ENCODE measurements at places on chromosomes 5 and 9.

DNA sequence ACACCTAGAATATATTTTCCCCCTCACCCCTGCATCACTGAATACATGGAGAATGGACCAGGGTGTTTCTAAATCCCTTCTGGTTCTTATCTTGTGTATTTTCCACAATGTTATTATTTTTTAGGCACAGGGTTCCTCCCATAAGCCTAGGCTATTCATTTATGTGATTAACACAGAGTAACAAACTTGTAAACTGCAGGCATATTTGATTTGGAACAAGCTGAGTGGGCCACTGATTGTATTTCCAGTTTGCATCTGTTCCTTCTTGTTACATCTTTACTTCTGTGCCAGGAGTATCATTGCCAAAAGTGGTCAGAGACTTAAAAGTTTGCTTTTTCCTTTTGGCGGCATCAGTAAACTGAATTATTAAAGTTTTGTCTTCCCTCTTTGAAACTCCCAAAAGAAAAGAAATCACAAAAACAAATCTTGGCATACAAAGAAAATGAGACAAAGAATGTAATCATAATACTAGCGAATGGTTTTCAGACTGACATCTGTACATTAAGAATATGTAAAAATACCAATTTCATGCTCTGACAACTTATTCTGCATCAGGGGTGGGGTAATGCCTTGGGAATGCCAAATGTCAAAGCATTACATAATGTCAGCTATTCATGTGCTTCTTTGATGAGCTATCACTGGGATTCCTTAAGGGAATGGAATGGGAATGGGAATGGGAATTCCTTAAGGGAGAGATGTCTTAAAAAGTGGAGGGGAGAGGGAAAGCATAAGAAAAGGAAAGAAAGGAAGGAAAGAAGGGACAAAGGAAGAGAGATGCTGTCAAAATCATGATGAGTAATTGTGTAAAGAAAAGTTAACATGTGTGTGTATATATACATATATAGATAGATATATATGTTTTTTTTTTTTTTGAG is 22.2 kb upstream of the PAX5 start:
- DNase-seq = no peak

DNA sequence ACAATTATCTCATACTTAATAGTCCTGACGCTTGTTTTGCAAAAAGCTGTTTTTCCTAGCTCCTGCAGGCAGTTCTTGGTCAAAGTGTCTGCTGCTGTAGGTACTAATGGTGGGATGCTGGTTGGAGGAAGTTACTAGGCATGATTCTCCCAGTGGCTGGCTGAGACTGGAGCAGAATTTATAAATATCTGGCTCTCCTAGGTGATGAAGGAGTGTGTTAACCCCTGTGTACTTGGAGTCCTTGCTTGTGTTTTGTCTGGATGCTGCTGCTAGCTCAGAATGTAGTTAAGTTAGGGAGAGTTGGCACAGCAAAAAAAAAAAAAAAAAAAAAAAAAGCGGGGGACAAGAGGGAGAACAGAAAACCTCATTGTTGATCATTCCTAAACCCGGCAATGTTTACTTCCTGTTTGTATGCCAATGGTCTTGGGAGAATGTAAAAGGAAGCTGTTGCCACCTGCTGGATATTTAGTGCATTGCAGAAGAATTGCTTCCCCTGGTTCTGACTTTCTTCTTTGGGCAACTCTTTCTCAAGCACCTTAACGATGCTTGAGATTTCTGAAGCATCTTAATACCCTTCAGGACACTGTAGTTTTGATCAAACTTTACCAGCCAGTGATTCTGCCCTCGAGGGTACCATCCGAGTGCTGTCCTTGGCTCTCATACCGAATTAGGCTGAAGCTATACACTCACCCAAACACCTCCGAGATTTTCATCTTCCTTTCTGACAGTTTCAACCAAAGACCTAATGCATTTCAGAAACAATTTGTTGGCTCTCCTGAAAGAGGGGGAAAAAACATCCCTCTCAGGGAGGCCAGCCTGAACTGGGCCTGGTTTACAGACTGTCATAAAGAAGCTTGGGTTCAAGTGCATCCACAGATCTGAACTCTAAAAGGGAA is 71.7 kb upstream of the WWC1 start:
- DNase-seq = peak; percentile 86

DNA sequence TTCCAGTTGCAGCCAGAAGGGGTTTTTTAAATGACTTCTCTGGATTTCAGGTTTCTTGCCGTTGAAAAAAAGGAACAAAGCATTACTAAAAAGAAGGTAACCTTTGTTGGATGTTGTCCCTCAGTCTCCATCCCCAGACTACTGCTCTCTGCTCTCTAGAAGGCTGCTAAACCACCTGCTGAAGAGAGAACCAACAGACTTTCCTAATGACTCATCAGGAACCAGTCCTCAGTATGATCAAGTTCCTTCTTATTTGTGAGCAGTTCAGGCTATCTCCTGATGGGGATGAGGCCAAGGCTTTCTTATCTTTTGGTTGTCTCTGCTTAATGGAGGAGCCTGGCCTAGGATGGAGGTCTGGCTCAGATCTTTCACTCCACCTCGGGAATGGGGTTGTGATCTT is 4.1 kb downstream of the KIF4B start:
- peak; percentile 65 for DNase-seq

GRCh38 chr5:15013654-15014463 is 142.3 kb upstream of the ANKH start:
- peak; percentile 60 for DNase-seq

GRCh38 chr5:65264420-65264819 is 217.3 kb downstream of the ADAMTS6 start:
- DNase-seq = no peak

GRCh38 chr5:153981905-153982605 is 56.7 kb downstream of the FAM114A2 start:
- DNase-seq = peak; percentile 17

DNA sequence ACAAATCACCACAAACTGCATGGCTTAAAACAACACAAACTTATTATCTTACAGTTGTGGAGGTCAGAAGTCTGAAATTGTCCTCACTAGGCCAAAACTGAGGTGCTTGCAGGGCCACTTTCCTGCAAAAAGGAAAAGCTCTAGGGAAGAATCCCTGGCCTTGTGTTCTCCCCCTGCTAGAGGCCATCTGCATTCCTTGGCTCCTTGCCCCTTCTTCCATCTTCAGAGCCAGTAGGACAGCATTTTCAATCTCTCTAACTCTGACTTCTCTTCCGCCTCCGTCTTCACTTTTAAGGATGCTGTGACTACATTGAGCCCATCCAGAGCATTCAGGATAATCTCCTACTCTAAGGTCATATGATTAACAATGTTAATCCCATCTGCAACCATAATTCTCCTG is 236.6 kb downstream of the CDK5RAP2 start:
- DNase-seq = no peak

DNA sequence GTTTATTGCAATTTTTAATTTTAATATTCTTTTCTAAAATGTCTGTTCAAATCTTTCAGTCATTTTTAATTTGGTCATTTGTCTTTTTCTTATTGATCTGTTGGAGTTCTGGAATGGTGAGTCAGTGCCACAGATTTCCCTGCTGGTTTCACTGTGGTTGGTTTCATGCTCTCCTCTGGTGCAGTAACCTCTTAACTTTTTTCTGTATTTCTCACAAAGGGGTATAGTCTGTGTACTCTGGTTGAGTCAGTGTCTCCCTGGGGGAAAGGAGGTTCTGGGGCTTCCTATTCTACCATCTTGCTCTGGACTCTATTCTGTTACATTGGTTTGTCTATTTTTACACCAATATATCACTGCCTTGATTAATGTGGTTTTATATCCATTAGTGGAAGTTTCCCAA is 178.8 kb downstream of the CSNK1G3 start:
- no peak for DNase-seq

DNA sequence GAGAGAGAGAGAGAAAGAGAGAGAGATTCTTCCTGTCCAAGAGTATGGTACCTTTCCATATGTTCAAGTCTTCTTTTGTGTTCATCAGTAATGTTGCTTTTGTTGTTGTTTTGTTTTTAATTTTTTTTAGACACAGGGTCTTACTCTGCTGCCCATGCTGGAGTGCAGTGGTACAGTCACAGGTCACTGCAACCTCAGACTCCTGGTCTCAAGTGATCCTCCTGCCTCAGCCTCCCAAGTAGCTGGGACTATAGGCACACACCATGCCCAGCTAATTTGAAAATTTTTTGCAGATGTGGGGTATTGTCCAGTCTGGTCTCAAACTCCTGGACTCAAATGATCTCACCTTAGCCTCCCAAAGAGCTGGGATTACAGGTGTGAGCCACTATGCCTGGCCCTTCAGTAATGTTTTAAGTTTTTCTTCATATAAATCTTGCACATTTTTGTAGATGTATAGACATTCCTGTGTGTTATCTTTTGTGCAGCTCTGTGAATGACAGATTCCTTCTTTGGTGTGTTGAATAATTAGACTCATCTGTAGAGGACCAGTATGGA is 36.3 kb downstream of the ZNF483 start:
- DNase-seq = no peak

GRCh38 chr5:153437251-153437650 is 53.2 kb upstream of the GRIA1 start:
- DNase-seq = no peak

DNA sequence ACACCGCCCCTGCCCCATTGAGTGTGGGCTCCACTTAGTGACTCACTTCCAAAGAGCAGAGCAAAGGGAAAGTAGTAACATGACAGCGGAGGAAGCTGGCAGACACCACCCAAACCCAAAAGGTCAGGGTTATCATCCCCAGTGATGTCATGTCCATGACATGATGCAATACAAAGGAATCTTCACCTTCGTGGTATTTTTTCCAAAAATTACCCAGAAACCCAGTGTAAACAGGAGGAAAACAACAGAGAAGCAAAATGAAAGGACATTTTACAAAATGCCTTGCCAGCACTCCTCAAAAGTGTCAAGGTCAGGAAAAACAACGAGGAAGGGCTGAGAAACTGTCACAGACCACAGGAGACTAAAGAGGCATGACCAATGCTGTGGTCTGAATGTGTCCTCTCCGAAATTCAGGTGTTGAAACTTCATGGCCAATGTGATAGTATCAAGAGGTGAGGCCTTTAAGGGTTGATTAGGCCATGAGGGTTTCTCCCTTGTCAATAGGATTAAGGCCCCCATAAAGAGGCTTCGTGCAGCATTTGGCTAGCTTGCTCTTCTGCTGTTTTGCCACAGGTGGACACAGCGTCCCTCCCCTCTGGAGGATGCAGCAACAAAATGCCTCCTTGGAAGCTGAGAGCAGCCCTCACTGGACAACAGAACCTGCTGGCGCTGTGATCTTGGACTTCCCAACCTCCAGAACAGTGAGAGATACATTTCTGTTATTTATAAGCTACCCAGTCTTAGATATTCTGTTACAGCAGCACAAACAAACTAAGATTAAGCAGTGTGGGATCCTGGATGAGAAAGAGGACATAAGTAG is 30.5 kb upstream of the MED10 start:
- peak; percentile 38 for DNase-seq

GRCh38 chr5:127406326-127407121 is 110.9 kb upstream of the PRRC1 start:
- no peak for DNase-seq

- no peak for DNase-seq
Measured at GRCh38 chr5:31987985-31988710, 186.0 kb downstream of the GOLPH3 start.

- no peak for DNase-seq
Measured at GRCh38 chr5:15079566-15079965, 208.0 kb upstream of the ANKH start.

DNA sequence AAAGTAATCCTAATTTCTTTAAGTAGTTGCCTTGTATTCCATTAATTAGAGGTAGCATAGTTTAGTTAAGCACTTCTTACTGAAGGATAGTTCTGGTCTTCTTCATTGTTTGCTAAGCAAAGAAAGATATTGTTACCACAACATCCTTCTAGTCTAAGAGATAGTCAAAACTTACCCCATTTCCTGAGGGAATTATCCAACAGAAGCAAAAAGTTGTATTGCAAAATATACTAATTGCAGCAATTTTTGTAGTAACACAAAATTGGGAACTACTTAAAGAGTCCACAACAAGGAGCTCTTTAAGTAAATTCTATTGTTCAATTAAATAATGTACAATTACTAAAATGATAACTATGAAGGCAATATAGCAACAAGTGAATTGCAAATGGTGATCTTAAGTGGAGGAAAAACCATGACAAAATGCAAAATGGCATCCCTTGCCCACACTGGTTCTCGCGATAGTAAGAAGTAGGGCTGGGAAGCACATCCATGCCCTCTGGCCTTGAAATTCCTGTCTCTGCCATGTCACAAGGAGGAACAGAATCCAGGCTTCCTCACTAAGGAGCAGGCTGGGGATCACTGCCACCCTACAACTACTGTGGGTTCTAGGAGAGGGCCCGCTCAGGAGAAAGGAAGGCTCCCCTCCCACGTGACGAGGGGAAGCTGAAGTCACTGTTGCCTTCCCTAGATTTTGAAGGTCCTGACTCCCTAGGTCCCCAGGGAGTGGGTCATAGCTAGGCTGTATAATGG is 23.3 kb upstream of the MEGF9 start:
- DNase-seq = no peak

DNA sequence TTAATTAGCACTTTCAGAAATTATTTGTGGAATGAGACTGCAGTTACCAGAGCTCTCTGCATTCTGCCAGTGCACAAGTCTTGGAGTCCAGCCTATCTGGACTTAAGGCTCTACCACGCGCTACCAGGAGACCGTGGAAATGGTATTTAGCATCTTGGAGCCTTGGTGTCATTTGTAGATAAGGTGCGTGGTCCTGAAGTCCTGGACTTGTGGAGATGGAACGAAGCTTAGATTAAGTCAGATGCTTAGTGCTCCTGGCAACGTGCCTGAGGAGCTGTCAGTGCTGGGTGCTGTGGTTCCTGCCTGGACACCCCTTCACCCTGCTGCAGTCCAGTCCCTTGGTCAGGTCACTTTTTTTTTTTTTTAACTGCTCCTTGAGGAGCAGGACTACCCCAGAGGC is 59.7 kb downstream of the RCL1 start:
- peak; percentile 100 for DNase-seq

DNA sequence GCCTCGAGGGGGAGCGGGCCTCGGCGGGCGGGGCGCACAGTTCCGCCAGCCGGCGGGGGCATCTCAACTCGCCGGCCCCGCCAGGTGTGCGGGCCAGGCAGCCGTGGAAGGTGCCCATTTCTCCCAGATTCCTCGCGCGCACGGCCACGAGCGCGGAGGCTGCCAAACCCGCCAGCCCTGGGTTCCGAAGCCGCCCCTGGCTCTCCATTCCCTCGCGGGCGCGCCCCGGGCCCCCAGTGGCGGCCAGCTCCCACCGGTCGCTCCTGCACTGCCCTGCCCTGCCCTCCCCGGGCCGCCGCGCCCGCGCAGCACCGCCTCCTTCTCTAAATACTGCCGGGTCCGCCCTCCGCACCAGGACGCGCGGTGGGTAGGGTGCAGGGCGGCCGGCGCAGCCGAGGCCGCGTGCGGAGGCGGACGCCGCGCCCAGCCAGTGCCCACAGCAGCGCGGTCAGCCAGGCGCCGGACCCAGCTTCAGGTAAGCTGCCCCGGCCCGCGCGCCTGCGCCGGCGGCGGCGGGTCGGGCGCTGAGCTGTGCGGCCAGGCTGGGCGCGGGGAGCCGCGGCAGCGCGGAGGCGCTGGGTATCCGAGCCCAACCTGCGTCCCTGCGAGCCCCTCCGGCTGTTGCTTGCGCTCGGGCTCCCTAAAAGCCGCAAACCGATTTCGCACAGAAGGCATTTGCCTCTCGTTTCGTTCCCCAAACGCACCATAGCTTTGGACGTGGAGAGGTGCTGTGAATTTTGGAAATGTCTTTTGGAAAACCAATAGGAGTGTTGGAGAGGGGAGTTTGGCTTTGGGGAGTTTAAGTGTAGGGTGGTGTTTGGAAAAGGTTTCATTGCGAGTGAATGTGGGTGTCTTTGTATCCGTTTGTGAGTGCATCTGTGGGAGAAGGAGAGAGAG is at the start of gene TMEM171:
Gene TMEM171, plus strand, starts transcription at position 354 of the 897 bp plus-strand sequence. CDS start 2,799 bp downstream, outside the sequence.
- DNase-seq = no peak
